T-helper 22 cell (primary cell): ENCODE measurements at places on chromosomes 1 and 21.

DNA sequence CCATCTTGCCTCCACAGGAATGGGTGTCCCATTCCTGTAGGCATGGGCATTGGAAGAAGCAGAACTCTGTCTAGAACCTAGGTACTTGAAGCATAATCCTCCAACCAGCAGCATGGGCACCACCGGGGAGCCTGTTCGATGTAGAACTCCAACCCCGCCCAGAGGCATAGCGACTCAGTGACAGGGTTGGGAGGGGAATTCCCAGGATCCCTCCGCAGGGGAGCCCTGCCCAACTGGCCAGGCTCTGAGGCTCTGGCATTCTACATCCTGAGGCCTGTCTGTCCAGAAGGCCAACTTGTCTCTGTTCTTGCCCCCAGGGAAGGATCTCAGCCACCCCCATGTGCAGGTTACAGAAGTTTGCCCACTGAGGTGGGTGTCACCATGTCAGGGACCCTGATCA lies 38.2 kb downstream of the CACNA1S start:
- DNase-seq, result no peak

- DNase-seq, result no peak
Measured at GRCh38 chr1:155177918-155178281, 4.3 kb downstream of the TRIM46 start.

DNA sequence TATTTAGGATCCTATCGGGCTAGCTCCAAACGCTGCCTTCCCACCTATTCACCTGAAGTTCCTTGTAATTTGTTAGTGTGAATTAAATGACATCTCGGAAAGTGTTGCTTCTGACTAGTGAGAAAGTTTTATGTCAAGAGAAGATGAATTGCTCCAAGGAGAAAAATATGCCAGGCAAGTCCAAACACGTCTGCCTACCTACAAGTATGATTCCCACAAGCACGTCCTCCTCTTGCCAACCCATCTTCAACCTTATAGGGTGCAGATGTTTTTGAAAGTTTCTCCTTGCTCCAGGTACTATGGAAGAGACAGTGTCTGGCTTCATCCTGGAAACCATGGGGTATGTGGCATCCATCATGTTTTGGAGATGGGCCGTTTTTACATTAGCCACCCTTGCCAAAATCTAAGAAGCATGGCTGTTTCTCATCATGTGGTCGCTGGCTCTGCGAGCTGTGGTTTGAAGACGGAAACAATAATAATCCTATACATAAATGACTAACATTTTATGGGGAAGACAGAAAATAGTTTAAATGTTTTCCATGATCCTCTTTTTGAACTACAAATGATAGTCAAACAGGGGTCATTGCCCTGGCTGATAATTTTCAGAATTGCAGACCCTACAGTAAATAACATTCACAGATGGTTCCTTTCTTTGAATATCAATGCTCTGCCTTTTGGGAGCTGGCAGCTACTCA lies 505.8 kb downstream of the SMYD3 start:
- DNase-seq, result no peak

GRCh38 chr1:10309243-10310011 lies 89.4 kb upstream of the PGD start:
- DNase-seq, result no peak

- DNase-seq, result no peak
Measured at GRCh38 chr1:76568573-76569238, 298.6 kb upstream of the ST6GALNAC5 start.

DNA sequence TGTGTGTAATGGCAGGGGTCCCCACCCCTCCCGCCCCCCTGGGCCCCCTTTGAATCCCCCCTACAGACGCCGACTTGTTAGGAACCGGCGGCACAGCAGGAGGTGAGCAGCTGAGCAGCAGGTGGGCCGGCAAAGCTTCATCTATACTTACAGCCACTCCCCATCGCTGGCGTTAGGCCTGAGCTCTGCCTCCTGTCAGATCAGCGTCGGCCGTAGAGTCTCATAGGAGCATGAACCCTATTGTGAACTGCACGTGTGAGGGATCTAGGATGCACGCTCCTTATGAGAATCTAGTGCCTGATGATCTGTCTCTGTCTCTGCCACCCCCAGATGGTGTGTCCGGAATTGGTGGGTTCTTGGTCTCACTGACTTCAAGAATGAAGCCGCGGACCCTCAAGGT lies 14.9 kb upstream of the VPS26C start:
- DNase-seq, result no peak

DNA sequence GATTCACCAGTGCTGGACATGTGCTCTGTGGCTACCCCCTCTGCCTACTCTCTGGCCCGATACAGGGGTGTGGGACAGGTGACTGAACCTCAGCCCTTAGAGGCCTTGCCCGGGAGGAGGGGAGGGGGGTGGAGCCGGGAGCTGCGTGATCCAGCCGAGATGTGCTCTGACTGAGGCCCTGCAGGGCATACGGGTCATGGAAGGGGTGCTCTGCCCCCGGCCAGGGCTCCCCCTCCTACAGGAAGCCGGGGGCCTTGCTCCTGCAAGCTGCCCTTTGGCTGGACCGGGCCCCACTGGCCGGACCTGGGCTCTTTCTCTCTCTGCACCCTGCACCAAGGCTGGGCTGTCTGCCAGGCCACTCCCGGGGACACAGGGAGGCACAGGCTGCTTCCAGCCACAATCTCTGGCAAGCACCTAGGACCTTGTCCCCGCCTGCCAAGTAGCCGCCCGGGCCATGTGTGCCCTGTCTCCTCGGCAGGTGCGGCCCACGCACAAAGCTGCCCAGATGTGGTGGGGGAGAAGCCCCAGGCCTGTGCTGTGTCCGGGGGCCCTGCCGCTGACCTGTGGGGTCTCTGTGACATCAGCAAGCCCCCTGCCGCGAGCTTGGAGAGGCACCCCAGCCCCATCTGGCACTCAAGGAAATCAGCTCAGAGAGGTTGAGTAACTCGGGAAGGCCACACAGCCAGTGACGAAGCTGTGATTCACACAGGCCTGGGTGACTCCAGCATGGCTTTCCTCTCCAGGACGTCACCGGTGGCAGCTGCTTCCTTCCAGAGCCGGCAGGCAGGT lies 1.5 kb downstream of the SCNN1D start:
- DNase-seq, result no peak

DNA sequence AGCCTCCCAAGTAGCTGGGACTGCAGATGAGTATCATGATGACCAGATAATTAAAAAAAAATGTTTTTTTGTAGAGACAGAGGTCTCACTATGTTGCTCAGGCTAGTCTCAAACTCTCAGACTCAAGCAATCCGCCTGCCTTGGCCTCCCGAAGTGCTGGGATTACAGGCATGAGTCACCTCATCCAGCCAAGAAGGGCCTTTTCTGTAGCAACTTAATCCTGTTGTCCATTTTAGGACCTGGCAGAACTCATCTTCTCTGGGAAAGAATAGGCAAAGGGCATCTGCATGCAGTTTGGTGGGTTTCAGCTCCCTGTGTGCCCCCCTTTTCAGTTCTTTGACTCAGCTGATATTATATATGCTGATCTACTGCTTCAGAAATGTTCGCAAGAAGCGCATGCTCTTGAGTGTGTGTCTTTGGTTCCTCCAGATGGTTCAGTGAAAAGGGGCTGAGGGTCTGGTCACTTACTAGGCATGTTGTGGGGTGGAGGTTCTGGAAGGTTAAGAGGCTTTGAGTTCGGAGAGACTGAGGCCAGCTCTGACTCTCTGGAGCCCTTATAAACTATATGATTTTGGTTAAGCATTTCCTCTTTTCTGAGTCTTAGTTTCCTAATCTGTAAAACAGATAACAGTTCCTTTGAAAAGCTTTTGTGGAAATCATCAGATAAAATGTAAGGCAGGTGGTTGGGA lies 19.4 kb upstream of the SRSF4 start:
- DNase-seq, result no peak

- no peak for DNase-seq
Measured at GRCh38 chr1:223853275-223853674, 7.5 kb upstream of the TP53BP2 start.

GRCh38 chr1:185670187-185670627 lies 64.0 kb upstream of the HMCN1 start:
- peak; percentile 7 for DNase-seq

- DNase-seq, result no peak
Measured at GRCh38 chr1:151611288-151611790, 511 bp upstream of the SNX27 start.

GRCh38 chr21:42609811-42610210 lies 43.6 kb upstream of the PDE9A start:
- DNase-seq, result no peak

GRCh38 chr1:169141356-169141755 lies 34.9 kb downstream of the ATP1B1 start:
- DNase-seq, result no peak

GRCh38 chr1:183161391-183161790 lies 24.7 kb upstream of the LAMC2 start:
- no peak for DNase-seq

DNA sequence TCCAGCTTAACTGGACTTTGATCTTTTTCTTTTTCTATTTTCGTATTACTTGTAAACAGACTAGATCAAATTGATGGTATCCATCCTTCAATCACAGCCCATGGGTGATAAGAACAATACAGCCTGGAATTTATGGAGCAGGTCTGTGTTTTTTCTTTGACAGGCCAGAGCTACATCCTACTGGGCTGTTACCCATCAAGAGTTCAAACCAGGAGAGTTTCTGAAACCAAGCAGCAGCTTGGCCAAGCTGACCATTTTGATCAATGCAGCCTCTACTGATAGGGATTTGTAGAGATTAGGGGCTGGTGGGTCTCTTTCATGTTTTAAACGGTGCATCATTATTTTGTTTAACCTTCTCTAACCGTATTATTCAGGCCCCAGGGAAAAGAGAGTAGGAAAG lies 24.3 kb upstream of the CCDC190 start:
- DNase-seq, result no peak

DNA sequence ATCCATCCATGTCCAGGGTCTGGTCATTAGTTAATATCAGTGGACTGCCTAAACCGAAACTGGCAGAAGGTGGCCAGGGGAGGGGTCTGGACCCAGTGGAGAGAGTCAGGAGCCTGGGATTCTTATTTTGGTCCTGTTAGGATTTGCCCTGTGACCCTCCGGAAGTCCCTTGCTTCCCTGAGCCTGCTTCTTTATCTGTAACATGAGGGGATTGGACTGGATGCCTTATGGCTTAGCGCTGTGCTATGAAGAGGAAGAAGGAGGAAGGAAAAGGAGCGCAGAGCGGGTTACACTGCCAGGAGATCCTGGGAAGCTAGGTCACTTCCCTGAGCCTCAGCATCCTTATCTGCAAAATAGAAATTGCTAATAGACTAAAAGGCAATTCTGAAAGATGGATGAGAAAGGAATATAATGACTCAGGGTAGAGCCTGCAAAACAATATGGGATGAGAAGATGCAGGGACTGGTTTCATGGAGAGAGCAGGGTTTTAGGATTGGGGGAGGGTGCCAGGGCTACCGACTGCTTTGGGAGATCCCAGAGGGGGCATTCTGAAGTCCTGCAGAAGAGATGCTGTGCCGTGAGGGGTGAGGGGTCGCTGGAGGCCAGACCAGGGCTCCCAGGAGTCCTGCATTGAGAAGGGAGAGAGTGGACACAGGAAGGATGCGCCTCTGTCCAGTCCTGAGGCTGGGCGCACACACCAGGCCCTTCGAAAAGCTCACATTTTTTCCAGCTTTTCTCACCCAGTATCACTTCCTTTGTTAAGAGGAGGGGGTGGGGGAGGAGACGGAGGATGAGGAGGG lies 460 bp upstream of the ADORA1 start:
- DNase-seq, result no peak

GRCh38 chr21:29078869-29079767 lies 5.7 kb upstream of the CCT8 start:
- DNase-seq, result no peak

DNA sequence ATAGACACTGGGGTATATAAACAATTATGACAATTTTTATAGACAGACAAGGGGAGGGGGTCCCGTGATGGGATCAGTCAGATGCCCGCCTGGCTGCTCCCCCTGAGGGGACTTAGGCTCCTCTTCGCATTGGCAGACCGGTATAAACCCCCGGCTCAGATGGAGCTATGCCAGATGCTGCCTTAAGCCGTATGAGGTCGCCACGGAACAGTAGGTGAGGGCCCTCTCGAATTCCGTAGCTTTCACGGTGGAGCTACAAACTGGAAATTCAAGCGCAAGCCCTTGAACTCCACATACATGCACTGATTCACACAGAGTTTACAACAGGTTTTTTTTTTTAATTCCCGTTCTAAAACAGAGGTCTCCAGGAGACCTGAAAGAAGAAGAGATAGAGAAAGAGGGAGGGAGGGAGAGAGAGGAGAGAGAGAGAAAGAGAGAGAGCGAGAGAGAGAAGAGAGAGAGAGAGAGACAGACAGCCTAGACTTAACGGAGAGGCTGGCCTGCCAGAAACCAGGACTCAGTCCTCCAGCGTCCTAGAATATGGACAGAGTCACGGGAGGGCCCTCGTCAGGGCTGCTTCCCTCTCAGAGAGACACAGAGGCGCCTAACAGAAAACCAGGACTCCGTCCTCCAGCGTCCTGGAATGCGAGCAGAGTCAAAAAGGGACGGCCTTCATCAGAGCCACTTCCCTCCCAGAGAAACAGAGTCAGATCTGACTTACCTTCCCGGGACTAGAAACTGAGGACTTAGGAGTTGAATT lies 24.4 kb upstream of the TMEM54 start:
- no peak for DNase-seq

DNA sequence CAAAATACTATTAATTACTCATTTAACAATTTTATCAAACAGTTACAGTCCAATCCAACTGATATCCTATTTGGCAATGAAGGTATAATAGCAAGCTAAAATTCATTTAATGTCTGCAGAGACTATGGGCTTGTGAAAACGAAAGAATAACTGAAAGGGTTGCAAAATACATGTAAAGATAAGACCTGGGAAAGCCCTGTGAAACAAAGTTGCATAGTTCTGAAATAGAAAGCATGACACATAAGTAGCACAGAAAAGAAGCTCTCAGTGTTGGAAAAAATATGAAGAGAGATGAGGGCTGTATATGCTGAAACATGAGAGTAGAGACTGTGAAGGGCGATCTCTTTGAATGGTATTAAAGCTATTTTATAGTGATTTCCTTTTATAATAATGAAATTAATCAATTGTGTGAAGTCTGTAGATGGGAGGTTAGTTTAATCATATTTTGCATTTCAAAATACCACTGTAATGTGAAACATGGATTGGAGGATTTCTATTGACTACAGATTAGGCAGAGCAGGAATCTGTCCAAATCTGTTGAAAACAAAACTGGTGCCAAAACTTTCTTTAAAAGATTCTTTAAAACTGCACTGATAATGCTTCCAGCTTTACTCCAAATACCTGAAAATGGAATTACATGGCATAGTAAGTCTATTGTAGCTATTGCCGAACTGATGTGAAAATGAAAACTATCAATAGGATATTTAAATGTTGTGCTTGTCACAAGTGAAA lies 1518.9 kb upstream of the B3GALT2 start:
- no peak for DNase-seq

DNA sequence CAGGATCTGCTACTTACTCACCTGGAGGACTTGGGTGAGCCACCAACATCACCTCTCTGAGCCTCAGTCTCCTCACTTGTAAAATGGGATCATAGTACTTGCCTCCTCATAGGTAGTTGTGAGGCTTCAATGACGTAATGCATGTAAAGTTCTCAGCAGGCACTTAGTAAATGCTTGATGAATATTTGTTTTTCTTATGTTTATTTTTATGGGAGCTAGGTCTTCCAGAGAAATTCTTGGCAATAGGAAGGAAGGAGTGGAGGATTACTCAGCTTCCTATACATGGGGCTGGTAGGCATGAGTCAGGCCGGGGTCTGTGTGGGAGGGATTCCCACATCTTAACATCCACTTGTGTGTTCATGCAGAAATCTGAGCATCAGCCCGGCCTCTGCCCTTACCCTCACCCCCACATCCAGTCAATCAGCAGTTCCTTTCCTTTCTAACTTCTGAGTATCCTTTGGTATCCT lies 95.4 kb upstream of the USP24 start:
- DNase-seq, result no peak

- DNase-seq, result no peak
Measured at GRCh38 chr21:38857152-38857825, 51.6 kb downstream of the ETS2 start.
